Skin of body (tissue), 3 donors: ENCODE measurements at places on chromosomes 16 and 17. TPM values are rescaled to one million over a fixed set of nuclear protein-coding genes. Genes with fewer than 3 reads are reported as not detected.

DNA sequence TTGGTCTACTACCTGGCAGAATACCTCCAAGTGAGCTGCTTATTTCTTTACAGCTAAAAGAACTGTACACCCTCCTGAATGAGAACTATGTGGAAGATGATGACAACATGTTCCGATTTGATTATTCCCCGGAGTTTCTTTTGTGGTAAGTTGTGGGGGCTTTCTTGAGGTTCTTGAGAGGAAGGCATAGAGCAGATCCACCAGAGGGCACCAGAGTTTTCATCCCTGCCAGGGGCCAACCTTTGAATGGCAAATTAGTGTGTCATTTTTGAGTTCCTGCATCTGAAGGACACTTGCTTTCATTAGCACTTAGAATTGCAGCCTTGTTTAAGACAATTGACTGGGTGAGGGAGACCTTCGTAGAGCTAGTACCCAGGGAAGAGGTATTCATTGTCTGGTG, 35.0 kb downstream of the NMT1 start:
- no peak for DNase-seq

GRCh38 chr16:55656691-55657092, 904 bp downstream of the SLC6A2 start:
- DNase-seq = no peak

The AKAP10 gene
- total RNA-seq = 29.2 TPM

DNA sequence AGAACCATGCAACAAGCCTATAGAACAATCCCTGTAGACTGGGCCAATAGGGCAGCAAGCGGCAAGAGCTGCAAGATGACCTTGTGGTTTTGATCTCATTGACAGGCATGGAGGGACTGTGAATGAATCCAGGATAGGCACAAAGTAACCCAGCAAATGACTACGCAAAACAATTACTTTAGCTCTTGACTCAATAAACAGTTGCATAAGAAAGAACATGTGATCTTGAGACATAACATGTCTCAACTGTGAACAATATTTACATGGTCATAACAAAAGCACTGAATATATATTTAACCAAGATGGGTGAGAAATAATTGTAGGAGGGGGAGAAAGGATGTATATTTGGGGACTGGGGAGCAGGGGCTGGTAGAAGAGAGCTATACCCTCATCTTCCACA, 313.7 kb upstream of the CDH5 start:
- no peak for DNase-seq

- no peak for DNase-seq
Measured at GRCh38 chr16:24149102-24149501, 107.0 kb upstream of the CACNG3 start.

DNA sequence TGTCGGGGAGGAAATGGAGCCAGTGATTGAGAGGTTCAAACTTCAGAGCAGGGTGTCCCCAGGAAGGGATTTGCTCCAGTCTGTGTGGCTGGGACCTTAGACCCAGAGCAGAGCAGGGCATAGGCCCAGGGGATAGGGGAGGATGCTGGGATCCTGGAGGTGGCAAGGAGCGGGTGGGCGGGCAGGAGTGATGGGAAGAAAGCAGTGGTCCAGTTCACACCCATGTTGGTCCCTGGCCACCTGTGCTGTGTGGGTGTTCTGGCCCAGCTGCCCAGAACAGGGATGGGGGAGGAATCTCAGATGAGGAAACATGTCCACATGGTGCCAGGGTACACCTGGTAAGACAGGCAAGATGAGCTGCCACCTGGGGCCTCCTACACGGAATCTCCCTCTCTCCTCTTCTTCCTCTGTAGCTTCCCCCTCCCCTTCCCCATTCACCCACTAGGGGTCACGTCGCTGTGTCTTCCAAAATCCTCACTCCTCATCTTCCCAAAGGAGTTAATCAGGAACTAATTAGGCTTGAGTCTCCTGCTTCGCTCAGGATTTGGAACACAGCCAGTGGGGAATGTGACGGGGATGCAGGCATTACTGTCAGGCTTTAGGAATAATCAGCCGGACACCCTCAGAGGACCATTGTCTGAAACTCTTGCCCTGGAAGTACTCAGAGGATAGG, 2.3 kb downstream of the BEAN1 start:
- DNase-seq = no peak

DNA sequence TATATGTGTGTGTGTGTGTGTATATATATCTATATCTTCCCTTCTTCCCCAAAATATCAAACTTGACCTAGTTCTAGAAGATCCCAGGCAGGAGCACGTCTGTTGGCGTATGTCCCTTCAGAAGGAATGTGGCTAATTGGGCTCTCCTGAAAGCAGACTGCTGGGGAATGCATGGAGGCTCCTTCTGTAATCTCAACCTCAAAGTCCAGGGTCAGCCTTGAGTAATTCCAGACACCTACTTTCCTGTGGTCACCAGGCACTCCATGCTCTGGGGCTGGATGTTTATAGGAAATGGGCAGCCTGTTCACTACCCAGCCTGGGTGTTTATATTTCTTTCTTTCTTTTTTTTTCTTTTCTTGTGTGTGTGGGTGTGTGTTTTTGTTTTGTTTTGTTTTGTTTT, 13.4 kb downstream of the BCO1 start:
- DNase-seq = no peak

DNA sequence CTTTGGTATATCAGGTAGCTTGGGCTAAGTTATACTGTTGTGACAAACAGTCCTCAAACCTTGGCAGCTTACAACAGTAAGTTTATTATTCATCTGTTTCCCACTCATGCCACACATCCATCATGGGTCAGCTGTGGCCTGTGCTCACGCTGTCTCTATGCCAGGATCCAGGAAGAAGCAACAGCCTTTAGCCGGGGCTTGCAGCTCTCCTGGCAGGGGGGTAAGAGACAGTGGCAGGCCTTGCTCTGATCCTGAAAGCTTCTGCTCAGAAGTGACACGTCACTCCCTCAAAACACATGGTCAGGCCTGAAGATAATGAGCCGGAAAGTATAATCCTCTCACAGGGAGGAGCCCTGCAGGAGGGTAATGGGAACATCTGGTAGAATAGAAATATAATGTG, 377.6 kb downstream of the CPPED1 start:
- DNase-seq = peak; percentile 14

- no peak for DNase-seq
Measured at GRCh38 chr17:63395075-63395805, 50.9 kb downstream of the CYB561 start.

GRCh38 chr16:60642956-60643355, 1393.3 kb downstream of the CDH8 start:
- DNase-seq = no peak

- no peak for DNase-seq
Measured at GRCh38 chr16:76343769-76344168, 66.6 kb downstream of the CNTNAP4 start.
